Activated naive CD4-positive, alpha-beta T cell (primary cell): ENCODE measurements at places on chromosomes 1 and 21.
A peak's percentile ranks its signal among the peaks of the same experiment; 100 is the strongest.

DNA sequence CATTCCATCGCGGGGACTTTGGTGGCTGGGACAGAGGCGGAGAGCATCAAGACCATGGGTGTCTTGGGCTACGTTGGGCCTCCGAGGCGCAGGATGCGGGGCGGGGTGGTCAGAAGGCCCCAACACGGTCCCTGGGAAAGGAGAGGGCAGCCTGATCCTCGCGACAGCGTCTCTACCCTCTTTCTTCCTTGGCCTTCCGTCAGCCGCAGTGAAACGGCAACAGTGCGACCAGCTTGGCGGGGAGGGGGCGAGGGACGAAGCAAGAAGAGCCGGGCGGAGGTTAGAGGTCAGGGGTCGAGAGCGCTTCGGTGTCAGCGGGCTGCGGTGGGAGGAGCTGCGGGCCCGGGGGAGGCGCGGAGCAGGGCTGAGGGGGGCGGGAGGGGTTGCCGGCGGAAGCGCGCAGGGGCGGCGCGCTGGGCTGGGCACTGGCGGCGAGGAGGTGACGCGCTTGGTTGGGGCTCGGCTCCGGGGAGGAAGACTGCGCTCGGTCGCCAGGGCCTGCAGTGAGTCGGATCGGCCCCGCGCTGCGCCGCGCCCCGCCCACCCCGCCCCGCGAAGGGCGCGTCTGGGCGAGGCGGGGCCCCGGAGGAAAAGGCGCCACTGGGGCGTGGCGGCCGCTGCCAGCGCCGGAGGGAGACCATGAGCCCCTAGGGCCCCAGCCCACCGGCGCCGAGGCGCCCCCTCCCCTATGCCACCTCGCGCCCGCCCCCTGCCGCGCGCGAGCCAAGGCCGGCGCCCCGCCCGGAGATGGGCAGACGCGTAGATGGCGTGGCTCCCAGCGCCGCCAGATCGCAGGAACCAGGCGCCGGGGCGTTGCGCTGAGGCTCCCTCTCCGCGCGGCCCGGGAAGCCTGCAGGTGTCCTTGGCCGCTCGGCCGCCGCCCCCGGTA is at the start of gene KCNC4:
Gene KCNC4 (plus strand): TSS at position 600 of the 889 bp plus-strand sequence. CDS start 1,186 bp downstream, outside the sequence.
- peak; percentile 84 for DNase-seq

GRCh38 chr1:159943908-159944622 is 1.3 kb downstream of the IGSF9 start:
- no peak for DNase-seq

GRCh38 chr1:55695151-55695550 is 480.0 kb upstream of the USP24 start:
- no peak for DNase-seq

DNA sequence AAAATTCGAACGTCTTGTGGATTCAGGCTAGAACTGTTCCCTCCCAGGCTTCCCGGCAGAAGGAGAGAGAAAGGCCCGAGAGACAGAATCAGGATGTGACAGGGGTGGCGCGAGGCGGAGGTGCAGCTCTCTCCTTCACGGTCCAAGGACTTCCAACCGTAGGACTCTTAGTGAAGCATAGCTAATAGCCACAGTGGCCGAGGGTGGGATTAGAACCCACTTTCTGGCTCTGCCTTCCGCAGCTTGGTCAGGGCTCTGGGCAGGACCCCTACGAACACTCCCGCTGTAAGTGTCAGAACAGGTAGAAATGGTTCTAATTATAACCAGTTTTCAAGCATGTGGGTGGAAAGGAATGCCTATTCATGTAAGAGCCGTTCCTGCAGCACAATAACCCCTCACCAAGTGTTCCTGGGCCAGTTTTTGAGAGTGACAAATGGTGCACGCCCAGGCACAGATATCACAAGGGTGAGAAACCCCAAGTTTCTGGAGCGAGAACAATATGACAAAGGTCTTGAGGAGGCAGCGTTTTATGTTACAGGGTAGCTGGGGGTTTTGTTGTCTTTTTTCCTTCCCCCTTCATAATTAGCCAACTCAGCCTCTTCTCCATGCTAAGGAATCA is 86.4 kb downstream of the SYF2 start:
- DNase-seq: no peak

- DNase-seq: no peak
Observed at GRCh38 chr1:3609769-3610526, 1.4 kb downstream of the MEGF6 start.

- no peak for DNase-seq
Observed at GRCh38 chr1:46613661-46614603, 2.7 kb downstream of the MOB3C start.

DNA sequence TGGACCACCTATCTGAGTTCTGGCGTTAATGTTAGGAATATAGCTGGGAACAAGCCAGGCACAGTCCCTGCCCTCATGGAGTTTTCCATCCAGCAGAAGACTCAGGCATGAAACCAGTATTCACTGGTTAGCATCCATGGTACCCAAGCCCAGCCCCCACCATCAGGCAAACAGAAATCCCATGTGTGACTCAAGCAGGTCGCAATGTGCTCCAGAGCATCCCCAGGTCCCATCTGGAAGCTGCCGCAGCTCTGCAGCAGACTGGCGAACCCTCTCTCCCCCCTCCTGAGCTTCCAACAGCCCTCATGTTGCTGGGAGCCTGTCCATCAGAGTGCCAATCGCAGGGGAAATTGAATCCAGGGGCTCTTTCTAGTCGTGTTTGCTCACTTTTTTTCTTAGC is 174.2 kb downstream of the RRAGC start:
- no peak for DNase-seq

GRCh38 chr21:22297575-22297974 is 1299.4 kb downstream of the NCAM2 start:
- DNase-seq: no peak

DNA sequence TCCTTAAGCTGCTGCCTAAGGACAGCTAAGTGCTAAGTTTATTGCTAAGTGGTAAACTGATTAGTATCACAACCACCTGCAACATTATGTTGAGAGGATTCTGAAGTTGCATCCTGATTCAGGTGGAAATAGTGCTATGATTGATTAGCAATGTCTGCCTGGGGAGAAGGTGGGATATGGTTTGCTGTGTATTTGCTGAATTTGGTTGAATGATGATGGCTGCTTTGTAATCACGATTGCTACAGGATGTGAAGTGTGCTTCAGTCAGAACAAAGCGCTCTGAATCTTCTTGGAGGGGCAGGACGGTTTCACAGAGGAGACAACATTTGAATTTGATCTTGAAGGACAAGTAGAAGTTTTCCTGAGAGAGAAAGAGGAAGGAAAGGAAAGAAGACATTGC is 226.0 kb downstream of the ST6GALNAC3 start:
- no peak for DNase-seq

- DNase-seq: no peak
Observed at GRCh38 chr1:192448026-192448578, 127.5 kb upstream of the RGS1 start.

- DNase-seq: no peak
Observed at GRCh38 chr1:62178372-62178771, 16.3 kb upstream of the L1TD1 start.

DNA sequence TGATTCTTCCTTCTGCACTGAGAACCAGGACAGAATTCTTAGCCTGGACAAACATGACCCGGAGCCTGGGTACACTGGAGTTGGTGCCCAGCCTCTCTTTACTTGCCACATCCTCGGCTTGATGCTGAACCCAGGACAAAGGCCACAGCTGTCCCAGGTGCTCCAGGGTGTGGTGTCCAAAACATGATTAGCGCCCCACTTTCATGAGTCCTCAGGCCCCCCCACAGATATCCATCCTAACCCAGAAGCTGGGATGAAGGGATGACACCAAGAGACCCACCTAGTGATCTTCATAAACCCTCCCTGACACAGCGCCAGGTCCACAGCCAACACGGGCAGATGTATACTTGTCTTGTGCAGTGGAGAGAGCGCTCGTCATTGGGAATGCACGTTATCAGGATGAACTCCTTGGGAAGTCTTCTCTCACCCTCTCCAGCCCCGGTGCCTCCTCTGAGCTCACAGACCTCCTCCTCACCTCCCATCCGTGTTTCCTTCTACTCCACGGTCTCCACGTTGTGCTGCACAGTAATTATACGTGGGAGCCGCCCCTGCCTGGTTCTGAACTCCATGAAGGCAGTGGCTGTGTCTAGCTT is 3.6 kb downstream of the ABCA4 start:
- no peak for DNase-seq

DNA sequence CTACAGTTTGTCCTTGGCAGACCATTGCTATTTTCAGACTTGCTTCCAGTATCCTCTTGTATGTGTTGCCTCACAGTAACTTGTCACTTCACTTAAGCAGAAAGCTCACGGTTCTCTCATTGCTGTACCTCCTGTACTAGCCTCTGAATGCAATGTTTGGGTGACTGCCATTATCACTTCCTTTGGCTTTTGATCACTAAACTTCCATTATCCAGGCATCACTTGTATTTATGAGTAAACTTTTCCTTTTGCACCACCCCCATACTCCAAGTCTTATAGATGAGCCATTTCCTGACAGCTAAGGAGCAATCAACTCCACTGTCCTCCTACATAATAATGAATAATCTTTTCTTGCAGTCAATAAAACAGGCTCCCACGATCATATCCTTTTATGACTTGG is 255.3 kb downstream of the PDE4B start:
- no peak for DNase-seq

DNA sequence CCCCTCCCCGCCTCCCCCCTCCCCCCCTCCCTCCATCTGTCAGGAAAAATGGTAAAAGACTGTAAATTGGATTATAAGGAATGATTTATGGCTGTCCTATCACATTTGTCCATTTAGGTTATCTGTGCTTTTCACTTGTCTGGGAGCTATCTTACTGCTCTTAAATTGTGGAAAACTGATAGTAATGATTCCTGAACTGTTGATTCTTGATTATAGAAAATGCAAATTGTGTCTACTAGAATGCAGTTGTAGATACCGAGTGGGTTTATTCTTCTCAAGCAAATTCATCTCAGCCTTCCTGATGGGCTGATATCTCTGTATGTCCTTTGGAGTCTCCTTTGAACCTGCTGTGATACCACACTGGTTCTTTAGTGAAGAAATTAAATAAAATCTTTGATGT is 12.3 kb downstream of the RYR2 start:
- no peak for DNase-seq

DNA sequence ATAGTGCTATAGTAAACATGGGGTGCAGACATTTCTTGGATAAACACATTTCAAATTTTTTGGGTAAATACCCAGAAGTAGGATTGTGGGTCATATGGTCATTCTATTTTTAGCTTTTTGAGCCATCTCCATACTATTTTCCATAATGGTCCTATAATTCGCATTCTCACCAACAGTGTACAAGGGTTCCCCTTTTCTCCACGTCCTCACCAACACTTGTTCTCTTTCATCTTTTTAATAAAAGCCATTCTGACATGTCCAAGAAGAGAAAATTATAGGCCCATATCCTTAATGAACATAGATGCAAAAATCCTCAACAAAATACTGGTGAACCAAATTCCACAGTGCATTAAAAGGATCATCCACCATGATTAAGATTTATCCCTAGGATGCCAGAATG is 8.9 kb downstream of the STUM start:
- DNase-seq: no peak

GRCh38 chr1:157073944-157074685 is 25.5 kb downstream of the ETV3L start:
- DNase-seq: no peak

- no peak for DNase-seq
Observed at GRCh38 chr21:40284409-40284808, 417.2 kb downstream of the PCP4 start.

GRCh38 chr1:98947071-98947470 is 57.6 kb downstream of the PLPPR5 start:
- DNase-seq: no peak

DNA sequence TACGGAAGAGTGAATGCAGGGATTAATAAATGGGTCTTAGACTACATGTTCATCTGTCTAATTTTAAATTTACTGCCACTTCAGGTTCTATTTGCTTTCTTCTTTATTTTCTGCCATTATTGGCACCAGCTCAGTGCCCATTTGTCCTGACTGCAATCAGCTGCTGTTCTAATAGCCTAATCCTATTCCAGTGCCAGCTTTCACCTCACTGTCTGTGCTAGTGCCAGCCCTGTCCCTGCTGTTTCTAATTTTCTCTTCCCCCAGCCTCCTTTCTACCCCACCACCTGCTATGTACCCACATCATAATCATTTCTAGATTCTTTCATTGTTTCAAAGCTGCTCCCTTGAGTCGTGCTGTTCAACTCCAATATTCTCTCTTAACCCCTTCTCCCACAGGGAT is 86.4 kb downstream of the KCNK1 start:
- DNase-seq: no peak

GRCh38 chr1:101697072-101697471 is 299.7 kb downstream of the OLFM3 start:
- no peak for DNase-seq

- no peak for DNase-seq
Observed at GRCh38 chr1:217014066-217014465, 290.8 kb upstream of the ESRRG start.

GRCh38 chr1:51217101-51217500 is 19.0 kb upstream of the RNF11 start:
- DNase-seq: no peak

- no peak for DNase-seq
Observed at GRCh38 chr21:23853796-23854379, 1753.4 kb downstream of the MRPL39 start.

- DNase-seq: no peak
Observed at GRCh38 chr1:55423376-55423775, 208.2 kb upstream of the USP24 start.

DNA sequence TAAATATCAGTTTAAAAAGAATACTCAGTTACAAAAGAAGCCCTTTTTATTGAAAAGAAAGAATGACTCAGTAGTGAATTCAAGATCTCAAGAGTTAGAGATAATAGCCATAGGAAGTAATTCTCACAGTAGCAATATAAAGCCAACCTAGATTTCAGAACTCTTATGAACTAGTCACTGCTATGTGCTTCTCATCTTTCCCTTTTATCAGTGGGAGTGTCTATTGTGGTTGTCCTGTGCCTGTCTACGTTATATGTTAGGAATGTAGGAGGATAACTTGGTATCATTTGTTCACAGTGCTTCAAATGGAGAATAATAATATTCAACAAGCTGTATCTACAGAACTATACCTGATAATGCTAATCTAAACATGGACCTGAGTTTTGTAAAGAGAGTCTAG is 73.1 kb upstream of the RGS21 start:
- no peak for DNase-seq

- no peak for DNase-seq
Observed at GRCh38 chr1:153434746-153435455, 18.6 kb downstream of the S100A7A start.
